ENCODE measurements at places on chromosomes 13 and 19. TPM values are rescaled to one million over a fixed set of nuclear protein-coding genes. Genes with fewer than 3 reads are reported as not detected.

DNA sequence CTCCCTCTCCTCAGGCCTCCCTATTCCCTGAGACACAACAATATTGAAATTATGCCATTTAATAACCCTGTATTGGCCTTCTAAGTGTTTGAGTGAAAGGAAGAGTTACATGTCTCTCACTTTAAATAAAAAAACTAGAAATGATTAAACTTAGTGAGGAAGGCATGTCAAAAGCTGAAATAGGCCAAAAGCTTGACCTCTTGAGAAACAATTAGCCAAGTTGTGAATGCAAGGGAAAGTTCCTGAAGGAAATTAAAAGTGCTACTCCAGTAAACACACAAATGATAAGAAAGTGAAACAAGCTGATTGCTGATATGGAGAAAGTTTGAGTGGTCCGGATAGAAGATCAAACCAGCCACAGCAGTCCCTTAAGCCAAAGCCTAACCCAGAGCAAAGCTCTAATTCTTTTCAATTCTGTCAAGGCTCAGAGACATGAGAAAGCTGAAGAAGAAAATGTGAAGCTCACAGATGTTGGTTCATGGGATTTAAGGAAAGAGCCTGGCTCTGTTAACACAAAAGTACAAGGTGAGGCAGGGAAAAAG, 127.6 kb downstream of the TNFRSF19 start:
- no peak for DNase-seq

DNA sequence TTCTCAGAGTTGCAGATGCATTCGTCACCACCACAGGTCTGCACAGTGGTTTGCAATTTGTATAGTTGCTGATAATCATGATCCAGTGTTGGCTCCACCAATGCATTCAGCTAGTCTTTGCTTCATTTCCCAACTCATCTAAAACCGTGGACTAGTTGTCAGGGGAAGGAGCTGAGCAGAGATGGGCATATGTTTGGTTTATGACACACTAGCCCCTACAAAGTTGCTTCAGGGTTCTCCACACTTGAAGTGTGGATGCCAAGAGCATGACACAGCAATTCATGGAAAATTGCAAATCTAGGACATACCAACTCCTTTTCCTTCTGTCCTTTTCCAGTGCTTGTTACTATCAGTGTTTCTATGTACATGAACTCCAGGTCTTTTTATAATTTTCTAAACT, 168.0 kb downstream of the TNFSF13B start:
- DNase-seq = no peak

- no peak for DNase-seq
These were observed 59.6 kb downstream of the RBM26 start for GRCh38 chr13:79346300-79346914.

- peak; percentile 54 for DNase-seq
These were observed 6.6 kb upstream of the EML2 start for GRCh38 chr19:45645631-45646344.

GRCh38 chr19:1106841-1107660, 3.3 kb downstream of the GPX4 start:
- no peak for DNase-seq

DNA sequence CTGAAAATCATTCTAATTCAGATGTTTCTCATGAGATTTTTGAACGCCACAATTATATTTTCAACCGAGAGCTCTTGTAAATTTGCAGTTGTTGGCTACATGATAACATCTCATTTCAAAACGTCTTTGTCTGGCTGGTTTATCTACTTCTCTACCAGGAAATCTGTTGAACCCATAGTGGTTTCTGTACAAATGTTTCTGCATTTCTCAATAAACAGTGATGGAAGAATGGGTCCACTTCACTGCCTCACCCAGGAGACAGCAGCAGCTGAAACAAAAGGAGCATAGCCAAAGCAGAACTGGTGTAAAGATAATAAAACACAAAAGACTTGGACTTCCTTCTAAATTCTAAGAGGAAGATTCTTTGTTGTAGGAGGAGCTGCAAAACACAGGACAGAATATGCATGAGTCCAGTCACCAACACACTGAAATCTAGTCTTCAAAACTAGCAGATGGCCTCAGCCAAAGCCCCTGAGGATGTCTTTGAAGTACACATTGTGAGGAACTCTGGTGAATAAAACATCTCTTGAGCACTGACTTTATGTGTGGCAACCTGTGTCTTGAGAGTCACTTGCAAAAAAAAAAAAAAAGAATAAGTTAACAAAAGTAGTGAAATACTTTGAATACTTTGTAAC, 68.6 kb upstream of the FGF14 start:
- DNase-seq = no peak

- DNase-seq = no peak
These were observed 424.2 kb downstream of the KCTD12 start for GRCh38 chr13:76461999-76462398.

- no peak for DNase-seq
These were observed 367.6 kb upstream of the TSHZ3 start for GRCh38 chr19:31716826-31717225.

DNA sequence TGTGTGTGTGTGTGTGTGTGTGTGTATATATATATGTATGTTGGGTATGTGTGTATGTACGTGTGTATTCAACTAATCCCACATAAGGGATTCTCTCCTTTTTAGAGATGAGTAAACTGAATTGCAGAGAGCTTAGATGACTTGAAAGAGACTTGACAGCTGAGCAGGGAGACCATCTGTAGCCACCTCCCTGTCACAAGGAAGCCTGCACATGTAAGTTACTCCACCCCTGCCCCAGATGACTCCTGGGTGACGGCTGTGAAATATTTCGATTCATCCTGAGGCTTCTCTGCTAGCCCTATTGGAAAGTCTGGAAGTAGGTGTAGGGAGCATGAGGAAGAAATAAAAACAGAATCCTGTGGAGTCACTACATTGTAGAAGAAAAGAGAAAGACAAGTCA, 480.4 kb downstream of the FOXO1 start:
- no peak for DNase-seq

DNA sequence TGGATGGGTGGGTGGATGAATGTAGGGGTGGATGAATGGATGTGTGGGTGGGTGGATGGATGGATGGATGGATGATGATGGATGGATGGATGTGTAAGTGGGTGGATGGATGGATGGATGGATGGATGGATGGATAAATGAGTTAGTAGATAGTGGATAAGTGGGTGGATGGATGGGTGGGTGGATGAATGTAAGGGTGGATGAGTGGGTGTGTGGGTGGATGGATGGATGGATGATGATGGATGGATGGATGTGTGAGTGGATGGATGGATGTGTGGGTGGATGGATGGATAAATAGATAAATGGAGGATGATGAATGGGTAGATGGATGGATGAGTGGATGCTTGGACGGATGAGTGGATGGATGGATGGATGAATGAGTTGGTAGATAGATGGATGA, 3.2 kb downstream of the MCF2L start:
- DNase-seq = no peak

- DNase-seq = no peak
These were observed 11.3 kb downstream of the HNRNPM start for GRCh38 chr19:8456064-8456463.

DNA sequence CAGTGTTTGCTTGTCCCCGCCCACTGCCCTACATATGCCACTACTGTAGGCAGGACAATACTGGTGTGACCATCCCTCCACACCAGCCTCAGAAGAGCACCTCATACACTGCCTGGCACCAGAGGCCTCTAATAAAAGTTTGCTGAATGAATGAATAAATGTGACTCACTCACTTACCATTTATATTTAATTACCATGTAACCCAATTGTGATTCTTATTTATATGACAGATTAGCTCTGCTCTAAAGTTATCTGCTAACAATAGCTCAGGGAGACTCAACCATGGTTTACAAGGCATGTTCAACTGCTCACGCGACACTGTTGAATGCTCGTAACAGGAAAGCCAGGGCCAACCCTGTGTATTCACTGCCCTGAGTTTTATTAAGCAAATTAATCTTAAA, 66.0 kb upstream of the DOCK9 start:
- DNase-seq = no peak

GRCh38 chr19:3775831-3776230, 3.8 kb upstream of the RAX2 start:
- no peak for DNase-seq

GRCh38 chr19:37902668-37903067, 3.7 kb downstream of the WDR87 start:
- DNase-seq = peak; percentile 92

DNA sequence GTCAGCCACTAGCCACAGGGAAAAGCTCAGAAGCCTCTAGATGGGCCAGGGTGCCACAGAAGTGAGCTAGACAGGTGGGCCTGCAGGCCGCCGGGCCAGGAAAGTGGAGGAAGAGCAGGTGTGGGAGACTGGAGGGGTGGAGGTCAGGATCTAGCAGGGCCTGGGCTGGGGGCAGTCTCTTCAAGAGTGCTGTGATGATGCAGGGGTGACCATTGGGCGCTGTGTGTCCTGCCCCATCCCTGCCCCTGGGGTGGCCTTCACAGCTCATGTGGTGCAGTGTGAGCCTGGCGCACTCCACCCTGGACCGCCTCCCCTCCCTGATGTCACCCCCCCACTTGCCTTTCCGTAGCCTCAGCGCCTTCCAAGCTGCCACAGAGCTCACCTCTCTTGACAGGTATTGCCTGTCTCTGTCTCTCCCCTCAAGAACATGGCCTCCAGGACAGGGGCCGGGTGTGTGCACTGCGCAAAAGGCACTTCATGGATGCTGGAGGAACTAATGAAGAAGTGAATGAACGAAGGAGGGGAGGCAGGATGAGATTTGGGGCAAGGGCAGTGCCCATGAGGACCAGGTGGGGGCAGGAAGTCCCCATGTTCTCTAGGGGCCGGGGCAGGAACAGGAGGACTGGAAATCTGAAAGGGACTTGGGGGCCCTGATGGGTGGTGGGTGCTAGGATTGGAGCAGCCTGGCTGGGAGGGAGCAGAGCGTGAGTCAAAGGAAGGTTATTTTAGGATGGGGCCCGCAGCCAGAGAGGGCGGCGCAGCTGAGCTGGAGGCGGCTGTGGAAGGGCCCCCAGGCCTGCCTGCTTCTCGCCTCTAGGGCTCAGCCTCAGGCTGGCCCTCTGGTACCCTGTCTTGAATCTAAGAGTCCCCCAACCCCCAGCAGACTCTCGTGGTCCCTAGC, 6.6 kb downstream of the SSBP4 start:
- no peak for DNase-seq

DNA sequence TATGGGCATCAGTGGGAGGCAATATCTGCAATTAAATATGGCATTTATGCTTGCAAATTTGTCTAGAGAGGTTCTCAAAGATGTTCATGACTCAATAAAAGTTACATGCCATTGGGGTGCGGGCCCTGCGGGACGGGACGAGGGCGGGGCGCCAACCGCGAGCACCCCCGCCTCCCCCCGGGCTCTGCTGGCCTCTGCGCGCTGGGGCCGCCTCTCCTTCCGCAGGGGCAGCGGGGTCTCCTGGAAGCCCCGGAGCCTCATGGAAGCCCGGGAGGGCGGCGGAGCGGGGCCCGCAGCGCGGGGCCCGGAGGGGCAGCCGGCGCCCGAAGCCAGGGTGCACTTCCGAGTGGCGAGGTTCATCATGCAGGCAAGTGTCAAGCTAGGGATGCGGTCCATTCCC, 179.2 kb downstream of the TPTE2 start:
- DNase-seq = no peak

DNA sequence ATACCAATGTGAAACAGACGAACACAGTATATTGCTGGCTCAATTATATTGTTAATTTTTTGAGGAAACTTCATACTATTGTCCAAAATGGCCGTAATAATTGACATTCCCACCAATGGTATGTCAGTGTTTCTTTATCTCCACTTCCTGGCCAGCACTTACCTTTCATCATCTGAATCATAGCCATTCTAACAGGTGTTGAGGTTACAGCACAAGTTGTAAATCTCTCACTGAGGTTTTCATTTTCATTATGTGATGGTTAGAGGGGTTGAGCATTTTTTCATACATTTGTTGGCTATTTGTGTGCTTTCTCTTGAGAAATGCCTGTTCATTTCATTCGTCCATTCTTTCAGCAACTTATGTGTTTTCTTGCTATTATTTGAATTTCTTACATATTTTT, 824.0 kb downstream of the UQCRFS1 start:
- DNase-seq = no peak

DNA sequence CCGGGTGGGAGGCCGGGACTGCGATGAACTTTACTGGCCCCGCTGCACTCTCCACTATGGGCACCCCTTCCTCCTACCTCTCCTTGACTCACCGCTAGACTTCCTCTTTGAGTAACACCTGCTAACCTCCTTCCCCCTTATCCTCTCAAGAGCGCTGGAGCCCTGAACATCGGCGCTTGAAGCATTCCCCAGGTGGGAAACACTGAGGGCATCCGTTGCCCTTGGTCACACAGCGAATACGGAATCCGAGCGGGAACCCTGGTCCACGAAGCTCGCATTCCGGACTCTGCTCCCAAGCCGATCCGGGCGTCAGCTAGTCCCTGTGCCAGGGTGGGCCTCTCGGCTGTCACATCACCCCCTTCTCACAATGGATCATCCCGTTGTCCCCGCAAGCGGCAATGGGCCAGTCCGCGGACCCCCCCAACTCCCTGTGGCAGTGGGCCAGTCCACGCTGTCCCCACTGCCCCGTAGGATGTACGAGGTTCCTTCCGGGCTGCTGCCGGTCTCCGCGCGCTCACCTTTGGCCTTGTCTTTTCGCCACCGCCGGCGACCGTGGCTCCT, 4.2 kb downstream of the LIPE start:
- no peak for DNase-seq

DNA sequence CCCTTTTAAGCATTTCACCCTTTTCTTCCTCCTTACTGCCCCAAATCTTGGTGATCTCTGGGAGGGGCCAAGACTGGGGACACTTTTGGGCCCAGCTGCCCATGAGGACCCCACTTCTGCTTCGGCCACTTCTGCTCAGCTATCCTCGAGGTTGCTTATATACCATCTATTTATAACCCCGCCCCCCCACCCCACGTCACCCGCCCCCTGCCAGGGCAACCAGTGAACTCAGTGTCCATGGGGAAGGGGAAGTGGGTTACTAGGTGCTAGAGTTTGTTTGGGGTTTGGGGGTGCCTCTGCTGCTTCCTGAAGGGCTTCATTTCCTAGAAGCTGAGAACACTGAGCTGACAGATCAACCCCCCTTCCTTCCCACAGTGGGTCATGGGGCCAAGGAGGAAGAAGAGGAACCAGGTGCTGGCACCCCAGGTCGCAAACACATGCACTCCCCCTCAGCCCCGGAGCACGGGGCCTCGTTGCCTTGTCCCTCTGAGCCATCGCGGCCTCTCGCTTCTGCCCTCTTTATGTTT, 6.1 kb upstream of the ADGRE5 start:
- peak; percentile 14 for DNase-seq

SERTM1 gene
- total RNA-seq = 4.3 TPM

RFPL4A gene
- total RNA-seq = not detected

RUBCNL gene
- 4.2 TPM for total RNA-seq

C3 gene
- 631 TPM for total RNA-seq

ADAMTS10 gene
- 14.1 TPM for total RNA-seq

F2RL3 gene
- 10.4 TPM for total RNA-seq

Measured in thyroid gland (tissue), 4 donors.